ENCODE measurements at places on chromosomes 1 and 21. TPM values are rescaled to one million over a fixed set of nuclear protein-coding genes. Genes with fewer than 3 reads are reported as not detected.

Gene NBPF10
- 1.5 TPM for total RNA-seq

DNA sequence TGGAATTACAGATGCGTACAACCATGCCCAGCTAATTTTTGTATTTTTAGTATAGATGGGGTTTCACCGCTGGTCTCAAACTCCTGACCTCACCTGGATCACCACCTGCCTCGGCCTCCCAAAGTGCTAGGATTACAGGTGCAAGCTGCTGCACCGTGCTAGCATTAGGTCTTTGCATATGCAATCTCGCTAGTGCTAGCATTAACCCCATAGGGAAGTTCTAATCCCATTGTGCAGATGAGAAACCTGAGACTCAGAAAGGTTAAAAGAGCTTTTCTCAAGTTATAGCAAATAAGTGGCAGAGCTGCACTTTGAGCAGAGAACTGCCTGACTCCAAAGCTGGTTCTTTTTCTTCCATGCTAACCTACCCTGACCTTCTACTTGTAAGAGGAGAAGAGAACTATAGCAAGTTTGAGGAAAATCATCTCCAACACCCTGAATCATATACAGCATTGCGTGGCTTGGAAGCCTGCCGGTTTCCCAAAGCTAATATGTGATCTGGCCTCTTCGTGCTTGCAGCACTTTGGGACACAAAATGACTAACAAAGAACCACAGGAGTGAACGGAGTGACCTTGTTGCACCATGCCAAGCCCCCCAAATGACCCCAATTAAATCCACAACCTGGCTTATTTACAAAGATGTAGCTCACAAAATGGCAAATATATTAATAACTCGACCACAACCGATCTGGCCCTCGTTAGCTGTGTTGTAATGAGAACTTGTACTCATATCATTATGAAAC, 185.1 kb downstream of the TM2D1 start:
- no peak for DNase-seq

- DNase-seq, result no peak
These were observed 318.8 kb downstream of the PTPRU start for GRCh38 chr1:29555043-29555620.

DNA sequence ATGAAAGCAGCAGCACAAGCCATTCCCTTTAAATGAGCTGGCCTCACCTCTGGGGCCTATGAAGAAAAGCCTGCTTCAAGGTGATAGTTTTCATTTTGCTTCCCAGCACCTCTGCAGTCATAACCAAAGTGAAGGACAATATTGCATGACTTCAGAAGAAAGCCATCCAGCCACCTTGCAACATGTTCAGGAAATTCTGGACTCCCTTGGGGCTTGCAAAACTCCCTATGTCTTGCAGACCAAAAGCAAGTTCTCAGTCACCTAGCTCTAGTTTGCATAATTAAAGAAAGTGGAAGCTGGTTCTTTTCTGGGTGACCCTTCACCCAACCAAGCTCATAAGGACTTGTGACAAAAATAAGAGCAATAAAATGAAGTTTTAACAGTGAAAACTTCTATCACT, 87.6 kb downstream of the GFI1 start:
- no peak for DNase-seq
